Activated CD4-positive, alpha-beta T cell treated with anti-CD3 and anti-CD28 coated beads for 4 hours (primary cell): ENCODE measurements at places on chromosomes 1 and 21.

DNA sequence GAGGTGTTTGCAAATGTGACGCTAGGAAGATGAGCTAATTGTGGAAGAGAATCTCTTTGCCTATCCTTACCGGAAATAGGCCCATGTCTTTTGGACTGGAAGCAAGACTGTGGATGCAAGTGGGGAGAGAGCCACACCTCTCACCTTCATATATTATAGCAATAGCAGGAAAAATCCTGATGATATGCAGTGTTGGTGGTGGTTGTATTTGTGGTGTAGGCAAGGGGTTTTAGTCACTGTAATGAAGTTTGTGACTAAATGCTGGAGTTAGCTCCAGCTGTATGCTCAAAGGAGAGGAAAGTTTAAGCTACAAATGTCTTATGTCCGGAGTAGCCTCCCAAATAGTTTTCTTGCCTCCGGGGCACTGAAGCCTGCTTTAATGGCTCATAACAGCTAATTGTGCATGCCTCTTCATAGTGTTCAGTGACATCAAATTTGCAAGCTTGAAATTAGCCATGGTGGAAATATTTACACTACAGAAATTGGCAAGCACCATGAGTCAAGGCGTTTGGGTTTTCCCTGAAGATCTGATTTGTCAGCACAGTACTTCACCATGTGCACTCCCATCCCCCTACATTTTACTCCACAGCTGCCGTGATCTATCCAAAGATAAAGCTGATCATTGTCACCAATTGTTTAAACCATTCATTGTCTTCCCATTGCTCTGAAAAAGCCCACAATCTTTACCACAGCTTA lies 102.6 kb upstream of the ZNF644 start:
- no peak for DNase-seq

GRCh38 chr1:193402977-193403376 lies 216.6 kb upstream of the B3GALT2 start:
- no peak for DNase-seq

DNA sequence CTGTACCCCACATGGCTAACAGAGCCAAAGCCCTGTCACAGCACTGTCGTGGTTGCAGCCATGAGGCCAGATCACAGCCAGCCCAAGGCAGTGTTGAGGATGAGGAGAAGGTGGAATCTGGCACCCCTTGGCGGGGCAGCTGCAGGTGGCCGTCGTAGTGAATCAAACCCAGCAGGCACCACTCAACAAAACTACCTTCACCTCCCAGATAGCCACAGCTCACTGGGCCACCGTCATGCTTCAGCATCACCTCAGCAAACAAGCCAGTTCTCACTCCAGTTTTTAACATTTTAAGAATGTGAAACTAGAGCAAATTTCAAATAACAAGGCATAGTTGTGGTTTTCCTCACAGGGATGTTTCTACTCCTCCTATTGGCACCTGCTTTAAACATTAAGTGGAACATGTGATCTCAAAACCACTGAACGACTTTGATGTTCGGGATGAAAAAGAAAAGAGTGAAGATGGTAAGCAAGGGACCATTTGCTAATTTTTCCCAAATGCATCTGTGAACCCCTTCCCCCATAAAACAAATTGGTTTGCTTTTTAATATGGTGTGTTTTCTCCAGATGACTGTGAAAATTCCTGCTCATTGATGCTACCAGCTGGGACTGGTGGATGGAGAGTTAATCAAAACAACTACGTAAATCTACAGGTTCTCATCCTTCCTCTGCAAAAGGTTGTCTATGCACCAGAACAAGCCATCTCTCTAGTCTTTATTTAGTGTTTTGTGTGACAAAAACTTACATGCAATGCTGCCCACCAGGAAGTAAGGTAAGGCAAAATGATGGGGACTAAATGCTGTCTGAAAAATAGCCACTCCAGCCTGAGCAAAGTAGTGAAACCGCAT lies 45.5 kb downstream of the TOR1AIP2 start:
- DNase-seq, result no peak

DNA sequence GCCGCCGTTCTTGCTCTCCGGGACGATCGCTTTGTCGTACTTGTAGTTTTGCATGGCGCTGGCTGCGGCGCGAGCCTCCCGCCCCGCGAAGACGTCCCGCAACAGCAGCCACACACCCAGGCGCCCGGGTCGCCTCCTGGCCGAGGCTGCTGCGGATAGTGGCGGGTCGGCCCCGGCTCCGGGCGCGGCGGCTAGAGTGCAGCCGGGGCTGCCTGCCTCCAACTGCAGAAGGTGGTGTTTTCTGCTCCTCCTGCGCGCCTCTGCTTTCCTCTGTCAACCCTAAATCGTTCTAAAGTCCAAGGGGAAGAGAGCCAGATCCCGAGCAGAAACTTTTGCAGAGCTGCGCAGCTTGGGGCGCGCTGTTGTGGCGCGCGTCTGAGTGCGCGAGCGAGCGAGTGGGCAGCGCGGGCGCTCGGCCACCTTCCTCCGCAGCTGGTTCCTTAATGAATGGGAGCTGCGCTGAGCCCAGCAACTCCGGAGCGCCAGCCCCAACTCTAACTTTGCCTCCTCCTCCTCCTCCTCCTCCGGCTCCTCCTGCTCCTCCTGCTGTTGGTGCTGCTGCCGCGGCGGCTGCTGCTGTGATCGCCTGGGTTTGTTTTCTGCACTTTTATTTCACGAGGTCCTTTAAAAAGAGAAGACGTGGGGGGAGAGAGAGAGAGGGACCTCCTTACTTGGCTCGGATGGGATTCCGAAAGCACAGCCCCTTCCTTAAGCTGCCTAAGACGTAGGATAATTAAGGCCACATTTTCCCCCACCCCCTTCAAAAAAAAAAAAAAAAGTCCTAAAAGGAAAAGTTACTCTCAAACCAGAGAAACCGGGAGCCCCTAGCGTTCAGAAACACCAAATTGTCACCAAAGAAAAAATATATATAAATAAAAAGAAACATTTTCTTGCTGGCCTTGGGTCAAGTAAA lies at the start of gene PLPP3:
PLPP3 (minus strand) TSS at position 601 of the 913 bp plus-strand sequence; CDS start at position 54, 547 bp downstream.
- no peak for DNase-seq

DNA sequence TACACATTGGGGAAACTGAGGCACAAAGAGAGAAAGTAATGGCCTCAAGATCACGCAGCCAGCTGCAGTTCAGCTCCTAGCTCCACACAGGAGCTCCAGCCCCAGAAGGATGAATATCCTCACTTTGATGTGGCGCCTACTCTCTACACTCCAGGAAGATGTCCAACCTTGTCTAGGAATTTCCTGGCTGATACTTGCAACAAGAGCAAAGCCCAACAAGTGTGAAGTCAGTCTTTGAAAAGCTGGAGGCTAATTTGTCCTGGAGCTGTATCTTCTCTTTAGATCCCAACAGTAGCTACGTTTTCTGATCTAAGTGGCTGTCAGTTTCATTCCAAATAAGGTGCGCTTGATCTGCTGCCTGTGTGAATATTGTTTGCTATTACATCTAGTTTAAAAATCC lies 344.9 kb downstream of the PTPRU start:
- no peak for DNase-seq

DNA sequence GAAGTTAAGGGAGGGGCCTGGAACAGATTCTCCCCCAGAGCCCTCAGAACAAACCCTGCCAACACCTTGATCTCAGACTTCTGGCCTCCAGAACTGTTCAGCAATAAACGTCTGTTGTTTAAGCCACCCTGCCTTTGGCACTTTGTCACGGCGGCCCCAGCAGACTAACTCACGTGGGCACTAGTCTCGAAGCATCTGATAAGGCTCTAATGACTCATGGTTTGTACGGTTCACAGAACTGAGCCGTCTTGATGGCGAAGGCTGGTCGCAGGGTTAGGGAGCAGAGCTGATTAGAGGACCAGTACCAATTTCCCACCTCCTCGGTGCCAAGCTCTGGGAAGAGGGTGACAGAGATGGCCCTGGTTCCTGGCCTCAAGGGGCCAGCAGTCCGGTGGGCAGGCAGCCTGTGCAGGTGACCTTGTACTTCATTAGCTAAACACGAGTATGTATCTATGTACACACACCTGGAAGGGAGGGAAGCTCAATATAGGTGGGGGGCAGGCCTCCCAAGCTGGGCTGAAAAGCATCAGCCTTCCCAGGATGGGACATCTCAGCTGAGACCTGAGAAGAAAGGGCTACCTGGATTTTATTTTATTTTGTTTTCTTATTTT lies 112.8 kb downstream of the MRPS6 start:
- no peak for DNase-seq

- no peak for DNase-seq
These were observed 137.5 kb upstream of the JUN start for GRCh38 chr1:58921342-58921741.

- DNase-seq, result no peak
These were observed 30.2 kb downstream of the SLC22A15 start for GRCh38 chr1:116006486-116006964.

DNA sequence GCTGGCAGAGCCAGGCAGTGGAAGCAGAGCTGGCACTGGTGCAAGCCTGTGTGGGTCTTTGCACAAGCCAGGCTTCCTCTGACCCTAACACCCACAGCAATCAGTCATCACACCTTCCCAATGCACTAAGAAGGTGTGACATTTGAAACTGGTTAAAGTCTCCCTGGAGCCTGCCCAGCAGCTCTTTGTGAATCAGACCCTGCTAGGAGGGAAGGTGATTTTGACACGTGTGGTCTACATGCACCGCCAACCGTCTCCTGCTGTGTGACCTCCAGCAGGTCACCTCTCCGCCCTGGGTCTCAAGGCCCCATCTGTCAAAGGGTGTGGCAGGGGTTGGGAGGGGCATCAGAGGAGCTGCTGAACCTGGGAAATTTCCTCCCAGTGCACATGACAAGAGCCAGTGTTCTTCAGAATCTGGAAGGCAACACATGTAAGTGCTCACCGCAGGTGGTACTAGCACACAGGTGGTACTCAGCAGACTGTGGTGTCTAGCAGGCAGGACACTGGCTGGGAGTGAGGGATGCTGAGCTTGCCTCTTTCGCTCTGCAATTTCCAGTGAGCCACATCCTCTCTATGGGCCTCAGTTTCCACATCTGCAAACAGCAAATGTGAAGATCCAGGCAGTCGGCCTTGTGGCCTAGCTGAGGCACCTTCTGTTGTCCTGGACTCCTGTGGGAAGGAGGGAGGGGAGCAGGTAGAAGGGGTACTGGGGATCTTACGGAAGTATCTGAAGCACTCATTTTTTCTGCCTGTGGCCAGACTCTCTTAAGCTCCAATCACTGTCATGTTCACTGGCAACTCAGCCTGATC lies 123.2 kb downstream of the DMRTB1 start:
- no peak for DNase-seq

- DNase-seq, result no peak
These were observed 35.0 kb downstream of the UROD start for GRCh38 chr1:45047032-45047431.

GRCh38 chr1:9589719-9590157 lies 1.0 kb downstream of the TMEM201 start:
- no peak for DNase-seq

DNA sequence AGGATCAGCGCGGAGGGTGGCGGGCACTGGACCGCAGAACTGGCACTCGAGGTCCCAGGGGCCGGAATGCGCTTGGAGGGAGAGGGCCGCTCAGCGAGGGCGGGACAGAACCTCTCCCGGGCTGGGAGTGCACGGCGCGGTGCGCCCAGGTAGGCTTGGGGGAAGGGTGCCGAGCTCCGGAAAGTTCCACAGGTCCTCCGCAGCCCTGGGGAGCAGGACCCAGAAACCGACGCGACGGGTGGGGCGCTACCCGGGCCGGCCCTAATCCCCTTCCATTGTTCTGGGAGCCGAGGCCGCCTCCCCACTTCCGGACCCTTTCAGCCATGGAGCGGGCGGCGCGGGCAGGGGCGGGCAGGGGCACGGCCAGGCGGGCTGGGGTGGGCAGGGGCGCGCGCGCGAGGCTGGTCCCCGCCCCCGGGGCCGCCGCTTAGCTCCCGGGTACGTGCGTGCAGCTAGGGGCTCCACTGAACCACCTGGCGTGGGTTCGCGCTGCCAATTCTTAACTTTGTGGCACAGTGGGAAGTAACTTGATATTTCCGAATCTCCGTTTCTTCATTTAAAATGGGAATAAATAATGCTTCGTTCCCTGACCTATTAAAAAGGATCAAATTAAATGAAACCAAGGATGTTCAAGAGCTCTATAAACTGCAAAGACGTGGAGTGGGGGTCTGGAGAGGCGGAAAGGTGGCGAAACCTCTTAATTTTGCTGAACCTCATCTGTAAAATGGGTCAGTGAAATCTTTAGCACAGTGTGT lies 20.7 kb downstream of the LGR6 start:
- DNase-seq, result no peak

- DNase-seq, result no peak
These were observed 1.5 kb upstream of the RASSF5 start for GRCh38 chr1:206505702-206506355.

- DNase-seq, result no peak
These were observed 593.2 kb downstream of the LRRIQ3 start for GRCh38 chr1:73604739-73605138.

GRCh38 chr1:245875581-245876261 lies 631.4 kb downstream of the SMYD3 start:
- DNase-seq, result no peak

- DNase-seq, result no peak
These were observed 2.4 kb downstream of the ATP8B2 start for GRCh38 chr1:154327466-154328317.

DNA sequence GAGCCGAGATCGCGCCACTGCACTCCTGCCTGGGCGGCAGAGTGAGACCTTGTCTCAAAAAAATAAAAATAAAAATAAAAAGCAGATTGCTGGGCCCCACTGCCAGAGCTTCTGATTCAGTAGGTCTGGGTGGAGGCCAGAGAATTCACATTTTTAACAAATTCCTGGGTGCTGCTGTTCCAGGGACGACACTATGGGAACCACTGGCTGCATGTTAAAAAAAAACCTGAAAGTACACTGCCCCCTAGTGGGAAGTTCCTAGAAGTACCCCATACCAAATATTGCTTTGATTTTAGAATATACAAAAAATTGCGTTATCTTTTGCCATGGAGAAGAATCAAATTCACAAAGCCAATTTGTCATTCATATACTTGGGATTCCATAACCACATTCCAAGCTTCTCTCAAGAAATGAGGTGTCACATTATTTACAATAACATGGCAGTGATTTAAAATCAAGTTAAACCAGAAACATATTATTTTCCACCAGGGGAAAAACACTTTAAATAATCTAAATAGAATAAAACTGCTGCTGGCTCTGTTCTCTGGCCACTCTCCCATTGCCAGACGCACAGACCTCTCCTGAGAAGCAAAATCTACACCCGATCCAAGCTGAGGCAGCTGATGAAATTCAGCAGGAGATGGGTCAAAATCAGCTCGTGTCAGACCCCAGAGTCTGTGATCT lies 27.4 kb downstream of the SYF2 start:
- DNase-seq, result peak; percentile 32

DNA sequence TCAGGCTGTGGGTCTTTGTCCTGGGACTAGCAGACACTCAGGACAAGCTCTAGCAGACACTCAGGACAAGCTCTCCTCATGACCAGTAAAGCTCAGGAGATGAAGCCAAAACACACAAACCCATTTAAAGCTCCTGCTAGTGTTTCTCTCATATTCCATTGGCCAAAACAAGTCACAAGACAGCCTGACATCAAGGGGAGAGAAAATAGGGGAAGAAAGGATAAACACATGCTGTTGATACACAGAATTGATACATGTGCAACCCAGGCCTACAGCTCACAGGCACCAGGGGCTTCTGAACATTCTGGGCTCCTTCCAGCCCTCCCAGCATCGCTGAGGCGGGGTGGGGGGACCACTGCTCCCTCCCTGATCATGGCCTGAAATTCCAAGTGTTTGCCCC lies 35.3 kb downstream of the ATF3 start:
- no peak for DNase-seq
